ENCODE measurements at places on chromosomes 2 and 18. TPM values are rescaled to one million over a fixed set of nuclear protein-coding genes. Genes with fewer than 3 reads are reported as not detected.

GRCh38 chr18:23227726-23228070 lies 92.4 kb downstream of the CABLES1 start:
- DNase-seq = no peak

GRCh38 chr2:32735348-32735747 lies 107.5 kb downstream of the TTC27 start:
- DNase-seq = no peak

Gene ARHGEF4
- total RNA-seq = 22.1 TPM

Gene CDH2
- 234 TPM for total RNA-seq

Gene SUCLG1
- 51.5 TPM for total RNA-seq

Data from neural crest cell (in vitro differentiated cells).